Iris pigment epithelial cell (primary cell): ENCODE measurements at places on chromosomes 2 and 18.
A peak's percentile ranks its signal among the peaks of the same experiment; 100 is the strongest.

DNA sequence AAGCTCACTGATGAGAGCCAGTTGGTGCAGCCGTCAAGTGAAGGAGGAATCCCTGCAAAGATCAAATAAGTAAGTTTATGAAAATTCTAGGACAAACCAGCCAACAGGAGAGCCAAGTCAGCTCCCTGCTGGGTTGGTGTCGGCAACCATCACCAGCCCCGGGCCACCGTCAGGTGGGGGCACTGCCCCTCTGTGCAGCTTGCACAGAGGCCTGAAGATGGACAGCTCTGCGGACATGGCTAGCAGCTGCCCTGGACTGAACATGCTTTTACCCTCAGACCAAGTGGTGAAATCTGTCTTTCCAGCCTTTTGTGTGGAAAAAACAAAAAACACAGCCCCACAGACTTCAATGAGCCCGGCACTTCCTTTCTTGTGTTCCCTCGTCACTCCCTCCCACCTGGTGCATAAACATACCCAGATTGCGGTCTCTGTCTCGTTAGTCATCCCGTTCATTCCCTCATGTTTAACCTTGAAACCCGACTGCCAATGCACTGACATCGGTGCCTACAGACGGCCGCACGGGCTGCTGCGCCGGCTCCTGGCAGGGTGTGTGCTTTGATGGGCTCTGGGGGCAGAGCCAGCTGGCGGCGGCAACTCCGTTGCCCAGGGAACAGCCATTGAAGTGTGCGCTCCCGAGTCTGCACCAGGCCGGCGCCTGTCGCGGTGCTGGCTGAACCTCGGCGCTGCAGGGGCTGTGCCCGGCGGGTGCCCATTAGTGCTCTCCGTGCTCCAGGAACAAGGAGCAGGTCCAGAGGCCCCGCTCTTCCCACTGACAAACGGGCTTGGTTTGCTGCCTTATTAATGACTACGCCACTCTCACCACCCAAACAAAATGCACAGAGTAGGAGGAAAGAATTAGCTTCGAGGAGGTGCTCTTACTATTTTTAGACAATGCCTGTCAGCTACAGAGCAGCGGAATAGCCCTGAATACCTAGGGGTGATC is 95.3 kb downstream of the EIPR1 start:
- DNase-seq = peak; percentile 62

GRCh38 chr2:182672466-182673165 is 43.4 kb upstream of the DNAJC10 start:
- DNase-seq = peak; percentile 86

- peak; percentile 16 for DNase-seq
Observed at GRCh38 chr2:211093743-211094303, 537.4 kb downstream of the CPS1 start.

GRCh38 chr2:181426672-181427071 is 30.5 kb upstream of the ITGA4 start:
- DNase-seq = no peak

DNA sequence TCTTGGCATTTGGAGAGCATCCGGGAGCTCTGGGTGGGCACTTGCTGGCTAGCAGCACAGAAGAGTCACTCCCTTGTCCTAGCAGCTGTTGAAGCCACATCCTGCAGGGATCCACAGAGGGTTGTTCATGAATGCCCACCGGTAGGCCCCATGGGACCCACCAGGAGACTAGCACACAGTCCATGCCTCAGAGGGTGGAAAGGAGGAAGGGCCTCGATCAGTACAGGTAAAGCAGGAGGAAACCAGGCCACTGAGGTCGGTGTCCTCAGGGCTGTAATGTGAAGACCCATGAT is 205.8 kb downstream of the SEPTIN10 start:
- no peak for DNase-seq

DNA sequence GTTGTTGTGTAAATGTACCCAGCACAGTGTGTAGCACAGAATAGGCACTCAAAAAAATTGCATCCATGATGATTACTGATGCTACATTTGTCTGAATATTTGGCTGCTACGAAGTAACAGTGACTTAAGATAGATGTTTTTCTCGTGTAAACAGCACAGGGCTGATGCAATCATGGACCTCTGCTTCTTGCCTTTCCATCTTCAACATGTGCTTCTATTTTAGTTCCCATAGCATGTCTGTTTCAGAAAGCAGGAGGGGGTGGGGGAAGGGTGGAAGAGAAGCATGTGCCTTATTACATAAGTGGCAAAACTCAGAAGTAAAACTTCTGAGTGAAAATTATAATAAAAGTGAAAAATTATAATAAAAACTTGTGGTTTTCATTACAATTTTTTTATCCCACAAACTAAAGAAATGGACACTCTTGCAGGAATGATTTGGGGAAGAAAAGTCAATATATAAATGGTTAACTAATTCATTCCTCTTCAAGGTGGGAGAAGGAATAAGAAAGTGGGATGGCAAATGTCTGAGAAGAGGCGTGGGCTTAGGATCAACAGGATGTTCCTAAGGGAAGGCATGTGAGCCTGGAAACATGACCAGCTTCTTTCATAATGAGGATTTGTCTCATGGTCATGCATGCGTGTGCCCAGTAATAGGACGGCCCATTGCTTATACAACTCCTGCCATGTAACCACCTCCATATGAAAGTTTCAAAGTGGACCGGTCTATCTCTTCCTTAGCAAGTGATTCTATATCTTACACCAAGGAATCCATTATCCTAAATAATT is 27.2 kb downstream of the CCBE1 start:
- peak; percentile 81 for DNase-seq

GRCh38 chr18:4236940-4237663 is 218.0 kb downstream of the DLGAP1 start:
- DNase-seq = no peak

- DNase-seq = no peak
Observed at GRCh38 chr2:179622635-179623300, 238.6 kb downstream of the ZNF385B start.
